Naive thymus-derived CD8-positive, alpha-beta T cell (primary cell): ENCODE measurements at places on chromosomes 13 and 19.

GRCh38 chr19:50820549-50821247 lies 2.9 kb downstream of the KLK1 start:
- H3K4me3 ChIP-seq: peak overlapping the region; percentile 47
- peak overlapping the region; percentile 38 for H3K27ac ChIP-seq
- H3K27me3 ChIP-seq: peaks cover 58% of the 10 kb centered on the region
- H3K4me1 ChIP-seq: peaks cover 21% of the 10 kb centered on the region
- no peaks in the 10 kb centered on the region for H3K36me3 ChIP-seq
- no peak for DNase-seq

DNA sequence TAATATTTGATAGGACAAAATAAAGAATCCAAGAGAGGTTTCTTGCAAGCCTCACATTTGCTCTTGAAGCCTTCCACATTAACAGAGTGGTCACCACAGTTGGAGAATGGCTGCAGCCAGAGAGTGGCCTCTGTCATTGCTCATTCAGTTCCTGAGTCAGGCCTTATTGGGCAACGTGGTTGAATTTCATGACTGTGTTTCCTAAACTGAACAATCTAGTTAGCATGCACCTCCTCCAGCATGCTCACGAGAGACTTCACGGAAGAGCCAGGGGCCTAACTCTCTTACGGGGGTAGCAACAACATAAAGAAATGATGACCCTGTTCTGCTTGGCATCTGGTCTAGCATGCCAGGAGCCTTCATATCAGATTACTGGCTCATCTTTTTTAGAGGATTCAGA lies 9.6 kb upstream of the UBL3 start:
- H3K4me1 ChIP-seq: peaks cover 1% of the 10 kb centered on the region
- H3K27me3 ChIP-seq: peaks cover 5% of the 10 kb centered on the region
- H3K27ac ChIP-seq: no peak overlapping the region

- H3K4me1 ChIP-seq: peaks cover 45% of the 10 kb centered on the region
- no peak overlapping the region for H3K4me3 ChIP-seq
- H3K36me3 ChIP-seq: peaks cover 10% of the 10 kb centered on the region
- no peak overlapping the region for H3K27ac ChIP-seq
- no peak for DNase-seq
Measured at GRCh38 chr19:38904581-38905539, 5.1 kb downstream of the NFKBIB start.

GRCh38 chr13:28435917-28436316 lies 59.0 kb downstream of the FLT1 start:
- H3K36me3 ChIP-seq: no peaks in the 10 kb centered on the region
- H3K4me3 ChIP-seq: no peak overlapping the region
- H3K4me1 ChIP-seq: no peaks in the 10 kb centered on the region
- no peak overlapping the region for H3K27ac ChIP-seq
- DNase-seq: no peak

DNA sequence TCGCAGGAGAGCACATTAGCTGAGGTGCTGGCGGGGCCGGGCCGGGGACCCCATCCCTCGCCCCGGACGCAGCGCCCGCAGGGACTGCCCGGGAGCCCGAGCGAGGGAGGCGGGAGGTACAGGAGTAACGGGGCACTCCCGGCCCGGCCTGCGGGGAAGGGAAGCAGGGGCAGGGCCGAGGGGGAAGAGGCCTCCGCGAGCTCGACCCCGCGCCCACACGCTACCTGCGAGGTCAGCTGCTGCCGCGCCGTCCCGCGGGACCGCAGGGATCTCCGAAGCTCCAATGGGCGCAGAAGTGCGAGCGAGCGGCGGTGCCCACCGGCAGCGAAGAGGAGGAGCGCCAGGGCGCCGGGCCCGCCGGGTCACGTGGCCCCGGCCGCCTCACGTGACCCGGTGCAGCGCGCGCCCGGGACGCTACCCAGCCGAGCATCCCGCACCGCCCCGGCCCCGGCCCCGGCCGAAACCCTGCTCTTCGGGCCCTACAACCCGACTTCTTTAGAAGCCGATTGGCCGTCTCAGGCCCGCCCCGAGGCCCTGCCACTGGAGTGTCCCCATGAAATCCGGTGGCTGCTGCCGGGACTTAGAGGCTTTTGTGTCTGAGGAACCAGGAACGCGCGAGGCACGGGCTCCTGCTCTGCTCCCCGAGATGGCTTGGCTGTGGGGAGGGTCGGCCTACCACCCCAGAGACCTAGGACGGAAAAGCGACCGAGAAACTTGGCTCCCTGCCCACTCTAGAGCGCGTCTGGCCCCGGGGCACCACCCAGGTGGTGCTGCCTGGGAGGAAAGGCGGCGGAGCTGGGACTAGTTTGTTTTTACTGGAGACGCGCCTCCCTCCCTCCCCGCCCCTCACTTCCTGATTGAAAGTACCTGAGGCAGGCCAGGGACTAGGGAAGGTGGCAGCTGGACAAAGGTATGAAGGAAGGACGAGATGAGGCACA lies at the start of gene RCBTB1:
Gene RCBTB1, minus strand, starts transcription at position 339 of the 938 bp plus-strand sequence. CDS start 18,279 bp downstream, outside the sequence.
- H3K27ac ChIP-seq: peak within 1 kb of the TSS; percentile 92
- H3K4me3 ChIP-seq: peak within 1 kb of the TSS; percentile 97
- no peaks in the 10 kb centered on the region for H3K27me3 ChIP-seq
- peaks cover 39% of the 10 kb centered on the region for H3K4me1 ChIP-seq
- H3K36me3 ChIP-seq: peaks cover 15% of the 10 kb centered on the region

GRCh38 chr13:24271601-24272451 lies 37.6 kb upstream of the C1QTNF9 start:
- peaks cover 4% of the 10 kb centered on the region for H3K36me3 ChIP-seq
- peak overlapping the region; percentile 96 for H3K4me3 ChIP-seq
- peak; percentile 69 for DNase-seq
- no peaks in the 10 kb centered on the region for H3K27me3 ChIP-seq
- H3K27ac ChIP-seq: peak overlapping the region; percentile 97
- peaks cover 50% of the 10 kb centered on the region for H3K4me1 ChIP-seq

- peaks cover 2% of the 10 kb centered on the region for H3K27me3 ChIP-seq
- no peaks in the 10 kb centered on the region for H3K36me3 ChIP-seq
- H3K27ac ChIP-seq: no peak within 1 kb of the TSS
- peak; percentile 64 for DNase-seq
- peaks cover 9% of the 10 kb centered on the region for H3K4me1 ChIP-seq
Measured at GRCh38 chr19:1568320-1569019, at the start of gene MEX3D. TSS of gene MEX3D (minus strand) at chr19:1568325. CDS start at chr19:1568058, 267 bp downstream.

- no peaks in the 10 kb centered on the region for H3K36me3 ChIP-seq
- H3K4me1 ChIP-seq: peaks cover 18% of the 10 kb centered on the region
- peak overlapping the region; percentile 77 for H3K4me3 ChIP-seq
- H3K27me3 ChIP-seq: peaks cover 66% of the 10 kb centered on the region
- H3K27ac ChIP-seq: no peak overlapping the region
Measured at GRCh38 chr19:11422163-11423065, 3.3 kb upstream of the RGL3 start.

DNA sequence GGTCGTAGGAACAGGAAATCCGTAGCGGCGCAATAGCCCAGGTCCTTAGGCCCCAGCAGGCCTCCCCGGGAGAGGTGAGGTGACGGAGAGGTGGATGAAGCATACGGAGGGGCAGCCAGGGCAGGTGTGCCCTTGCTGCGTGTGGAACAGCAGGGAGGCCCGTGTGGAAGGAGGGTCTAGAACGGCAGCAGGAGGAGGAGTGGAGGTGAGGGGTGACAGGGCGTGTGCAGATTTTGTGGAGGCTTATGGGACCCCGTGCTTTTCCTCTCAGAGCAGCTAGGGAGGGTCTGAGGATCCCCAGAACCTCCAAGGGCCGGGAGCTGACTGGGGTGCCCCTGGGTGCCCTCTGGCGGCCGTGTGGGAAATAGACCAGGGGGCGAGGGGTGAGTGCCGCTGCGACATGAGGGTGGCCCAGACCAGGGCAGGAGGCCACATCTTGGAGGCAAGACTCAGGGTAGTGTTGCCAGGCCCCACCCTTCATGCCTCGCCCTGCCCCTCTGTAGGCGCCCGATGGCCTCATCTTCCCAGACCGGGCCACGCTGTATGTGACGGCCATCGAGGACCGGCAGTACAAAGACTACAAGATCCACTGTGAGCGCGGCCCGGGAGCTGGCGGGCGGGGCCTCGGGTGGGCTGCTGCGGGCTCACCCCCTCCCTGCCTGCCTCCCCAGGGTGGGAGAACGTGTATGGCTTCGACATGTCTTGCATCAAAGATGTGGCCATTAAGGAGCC lies 5.0 kb upstream of the ADM5 start:
- H3K36me3 ChIP-seq: no peaks in the 10 kb centered on the region
- no peak for DNase-seq
- H3K27me3 ChIP-seq: no peaks in the 10 kb centered on the region
- H3K27ac ChIP-seq: no peak overlapping the region

DNA sequence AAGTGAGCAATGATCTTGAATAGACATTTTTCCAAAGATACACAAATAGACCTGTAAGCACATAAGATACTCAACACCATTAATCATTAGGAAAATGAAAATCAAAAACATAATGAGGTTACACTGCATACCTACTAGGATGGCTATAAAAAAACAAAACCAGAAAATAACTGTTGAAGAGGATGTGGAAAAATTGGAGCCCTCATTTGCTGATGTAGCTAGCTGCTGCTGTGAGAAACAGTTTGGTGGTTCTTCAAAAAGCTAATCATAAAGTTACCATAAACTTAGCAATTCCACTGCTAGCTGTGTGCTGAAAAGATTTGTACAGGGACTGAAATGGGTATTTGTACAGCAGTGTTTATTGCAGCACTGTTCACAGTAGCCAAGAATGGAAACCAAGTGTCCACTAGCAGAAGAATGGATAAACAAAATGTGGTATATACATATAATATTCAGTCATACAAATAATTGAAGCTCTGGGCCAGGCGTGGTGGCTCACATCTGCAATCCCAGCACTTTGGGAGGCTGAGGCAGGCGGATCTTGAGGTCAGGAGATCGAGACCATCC lies 46.2 kb downstream of the PDS5B start:
- DNase-seq: no peak
- H3K4me1 ChIP-seq: peaks cover 38% of the 10 kb centered on the region
- no peaks in the 10 kb centered on the region for H3K27me3 ChIP-seq

GRCh38 chr19:30492586-30493270 lies 120.5 kb downstream of the ZNF536 start:
- H3K4me3 ChIP-seq: no peak overlapping the region
- peaks cover 21% of the 10 kb centered on the region for H3K27me3 ChIP-seq
- H3K27ac ChIP-seq: no peak overlapping the region

DNA sequence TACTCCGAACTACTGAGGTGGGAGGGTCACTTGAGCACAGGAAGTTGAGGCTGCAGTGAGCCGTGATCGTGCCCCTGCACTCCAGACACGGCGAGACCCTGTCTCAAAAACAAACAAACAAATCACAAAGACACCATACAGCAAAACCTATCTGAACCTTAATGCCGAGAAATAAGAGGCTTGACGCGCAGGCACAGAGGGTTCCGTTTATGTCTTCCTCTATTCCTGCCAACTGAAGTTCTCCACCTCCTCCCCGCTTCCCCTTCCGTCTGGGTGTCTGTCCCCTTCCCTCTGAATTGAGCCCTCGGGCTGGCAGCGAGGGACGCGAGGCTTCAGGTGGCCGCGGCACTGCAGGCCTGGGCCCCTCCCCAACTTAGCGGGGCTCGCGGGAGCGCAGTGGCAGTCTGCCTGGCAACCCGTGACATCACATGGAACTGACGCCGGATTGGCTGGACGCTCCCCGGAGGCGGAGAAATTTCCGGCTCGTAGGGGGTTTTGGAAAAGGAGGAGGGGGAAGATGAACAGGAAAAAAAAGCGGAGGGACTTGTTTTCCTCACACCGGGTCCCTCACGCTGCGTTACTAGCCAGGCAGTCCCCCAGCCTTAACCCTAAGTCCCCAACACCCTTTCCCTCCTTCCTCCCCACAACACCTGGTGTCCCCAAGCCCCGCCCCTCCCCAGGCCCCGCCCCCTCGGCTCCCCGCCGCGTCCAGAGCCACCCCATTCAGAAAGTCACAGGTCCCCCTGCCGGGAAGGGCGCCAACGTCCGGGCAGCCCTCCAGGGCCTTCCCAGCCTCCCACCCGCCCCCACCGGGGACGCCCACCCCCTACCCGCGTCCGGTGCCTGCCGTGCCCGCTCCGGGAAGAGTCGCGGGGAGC lies 1.1 kb upstream of the MYBPC2 start:
- H3K4me3 ChIP-seq: peak overlapping the region; percentile 95
- peaks cover 6% of the 10 kb centered on the region for H3K27me3 ChIP-seq
- H3K27ac ChIP-seq: peak overlapping the region; percentile 91
- peaks cover 16% of the 10 kb centered on the region for H3K4me1 ChIP-seq
- no peaks in the 10 kb centered on the region for H3K36me3 ChIP-seq

DNA sequence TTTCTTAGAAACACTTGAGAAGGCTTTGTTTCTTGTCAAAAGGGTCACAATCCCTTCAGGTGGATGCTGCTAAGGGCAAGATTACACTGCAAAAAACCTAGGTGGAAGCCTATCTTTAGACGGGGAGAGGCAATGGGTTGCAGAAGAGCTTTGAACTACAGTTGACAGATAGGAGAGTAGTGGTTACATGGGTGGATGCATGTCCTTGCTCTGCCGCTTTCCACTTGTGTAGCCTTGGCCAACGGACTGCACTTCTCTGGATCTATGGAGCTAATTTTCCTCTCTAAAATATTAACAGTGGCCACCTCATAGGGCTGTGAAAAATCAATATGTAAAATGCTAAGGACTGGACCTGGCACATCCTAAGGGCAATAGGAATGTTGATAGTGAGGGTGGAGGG lies 980 bp downstream of the BCKDHA start:
- H3K27ac ChIP-seq: peak overlapping the region; percentile 100
- peaks cover 25% of the 10 kb centered on the region for H3K36me3 ChIP-seq
- no peaks in the 10 kb centered on the region for H3K27me3 ChIP-seq
- no peak for DNase-seq

GRCh38 chr19:33413426-33413725 lies 39.9 kb downstream of the CEBPG start:
- peaks cover 11% of the 10 kb centered on the region for H3K4me1 ChIP-seq
- H3K4me3 ChIP-seq: no peak overlapping the region
- no peak overlapping the region for H3K27ac ChIP-seq
- H3K36me3 ChIP-seq: no peaks in the 10 kb centered on the region
- no peaks in the 10 kb centered on the region for H3K27me3 ChIP-seq

GRCh38 chr13:94153586-94153985 lies 325.9 kb downstream of the DCT start:
- H3K27ac ChIP-seq: no peak overlapping the region
- DNase-seq: no peak
- no peaks in the 10 kb centered on the region for H3K36me3 ChIP-seq
- peaks cover 32% of the 10 kb centered on the region for H3K27me3 ChIP-seq

- no peaks in the 10 kb centered on the region for H3K27me3 ChIP-seq
- H3K4me1 ChIP-seq: peaks cover 94% of the 10 kb centered on the region
- H3K27ac ChIP-seq: peak overlapping the region; percentile 92
- H3K36me3 ChIP-seq: no peaks in the 10 kb centered on the region
- peak; percentile 61 for DNase-seq
Measured at GRCh38 chr13:40187841-40188591, 478.4 kb downstream of the FOXO1 start.

GRCh38 chr13:91153372-91153771 lies 194.1 kb upstream of the MIR17HG start:
- H3K4me1 ChIP-seq: no peaks in the 10 kb centered on the region
- H3K4me3 ChIP-seq: no peak overlapping the region
- H3K36me3 ChIP-seq: no peaks in the 10 kb centered on the region
- no peak overlapping the region for H3K27ac ChIP-seq

GRCh38 chr19:10270180-10270615 lies 722 bp upstream of the ICAM1 start:
- H3K4me1 ChIP-seq: peaks cover 6% of the 10 kb centered on the region
- H3K27me3 ChIP-seq: no peaks in the 10 kb centered on the region
- H3K4me3 ChIP-seq: peak overlapping the region; percentile 85
- no peaks in the 10 kb centered on the region for H3K36me3 ChIP-seq
